ENCODE measurements at places on chromosomes 6 and 20.
A peak's percentile ranks its signal among the peaks of the same experiment; 100 is the strongest.

DNA sequence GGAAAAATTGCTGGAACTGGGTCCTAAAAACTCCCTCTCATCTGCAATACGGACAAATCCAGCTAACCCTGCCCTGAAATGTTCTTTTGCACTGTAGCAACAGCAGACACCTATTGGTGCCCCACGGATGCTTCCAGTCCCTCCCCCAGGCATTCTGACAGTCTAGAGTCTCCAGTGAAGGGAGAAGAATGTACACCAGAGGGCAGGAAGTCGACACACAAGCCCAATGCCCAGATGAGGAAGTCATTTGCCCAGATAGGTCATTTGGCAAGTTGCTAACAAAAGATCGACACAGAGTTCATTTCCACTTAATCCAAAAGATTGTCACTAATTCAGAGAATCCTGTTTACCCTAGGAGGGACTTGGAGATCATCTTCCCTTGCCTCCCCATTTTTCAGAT lies 293.0 kb upstream of the PRDM1 start:
- H3K27me3 ChIP-seq = no peaks in the 10 kb centered on the region
- H3K4me1 ChIP-seq = peaks cover 17% of the 10 kb centered on the region
- no peak overlapping the region for H3K27ac ChIP-seq
- no peaks in the 10 kb centered on the region for H3K36me3 ChIP-seq
- H3K4me3 ChIP-seq = no peak overlapping the region

- H3K4me3 ChIP-seq = no peak overlapping the region
- H3K27me3 ChIP-seq = no peaks in the 10 kb centered on the region
- H3K27ac ChIP-seq = no peak overlapping the region
Measured at GRCh38 chr6:15329197-15329671, 83.4 kb downstream of the JARID2 start.

DNA sequence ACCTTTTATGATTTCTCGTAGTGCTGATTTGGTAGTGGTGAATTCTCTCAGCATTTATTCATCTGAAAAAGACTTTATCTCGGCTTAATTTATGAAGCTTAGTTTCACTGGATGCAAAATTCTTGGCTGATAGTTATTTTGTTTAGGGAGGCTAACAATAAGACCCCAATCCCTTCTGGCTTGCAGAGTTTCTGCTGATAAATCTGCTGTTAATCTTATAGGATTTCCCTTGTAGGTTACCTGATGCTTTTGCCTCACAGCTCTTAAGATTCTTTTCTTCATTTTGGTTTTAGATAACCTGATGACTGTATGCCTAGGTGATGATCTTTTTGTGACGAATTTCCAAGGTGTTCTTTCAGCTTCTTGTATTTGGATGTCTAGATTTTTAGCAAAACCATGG lies 388.7 kb downstream of the UTRN start:
- no peak for DNase-seq
- H3K4me3 ChIP-seq = no peak overlapping the region
- peaks cover 2% of the 10 kb centered on the region for H3K4me1 ChIP-seq
- no peaks in the 10 kb centered on the region for H3K36me3 ChIP-seq

- no peaks in the 10 kb centered on the region for H3K36me3 ChIP-seq
- no peaks in the 10 kb centered on the region for H3K27me3 ChIP-seq
- no peak overlapping the region for H3K4me3 ChIP-seq
- H3K27ac ChIP-seq = no peak overlapping the region
- no peaks in the 10 kb centered on the region for H3K4me1 ChIP-seq
Measured at GRCh38 chr6:4486568-4487315, 289.5 kb upstream of the CDYL start.

- DNase-seq = no peak
- no peaks in the 10 kb centered on the region for H3K27me3 ChIP-seq
- no peak overlapping the region for H3K4me3 ChIP-seq
Measured at GRCh38 chr6:161079566-161080262, 88.1 kb downstream of the MAP3K4 start.

- no peaks in the 10 kb centered on the region for H3K4me1 ChIP-seq
- H3K27me3 ChIP-seq = no peaks in the 10 kb centered on the region
- no peak overlapping the region for H3K27ac ChIP-seq
- H3K4me3 ChIP-seq = no peak overlapping the region
- no peak for DNase-seq
Measured at GRCh38 chr6:452301-453067, 60.9 kb downstream of the IRF4 start.

DNA sequence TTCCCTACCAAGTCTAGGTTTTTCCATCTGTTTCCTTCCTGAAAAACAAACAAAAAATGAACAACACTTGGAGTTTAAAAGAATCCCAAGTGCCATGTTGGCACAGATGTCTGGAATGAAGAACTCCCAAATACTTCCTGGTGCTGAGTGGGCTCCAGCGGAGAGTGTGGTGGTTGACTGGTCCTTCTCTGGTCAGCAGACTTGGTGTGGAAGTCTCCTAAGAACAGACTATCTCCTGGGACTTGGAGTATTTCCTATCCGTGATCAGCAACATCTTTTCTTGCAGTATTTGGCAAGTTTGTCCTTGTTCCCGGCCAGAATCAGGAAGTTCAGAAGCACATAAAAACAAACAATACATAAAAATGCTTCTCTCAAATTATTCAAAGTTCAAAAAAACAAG lies 154.1 kb downstream of the MTFR2 start:
- no peak overlapping the region for H3K27ac ChIP-seq
- no peaks in the 10 kb centered on the region for H3K27me3 ChIP-seq
- no peaks in the 10 kb centered on the region for H3K36me3 ChIP-seq
- H3K4me1 ChIP-seq = no peaks in the 10 kb centered on the region
- no peak overlapping the region for H3K4me3 ChIP-seq

DNA sequence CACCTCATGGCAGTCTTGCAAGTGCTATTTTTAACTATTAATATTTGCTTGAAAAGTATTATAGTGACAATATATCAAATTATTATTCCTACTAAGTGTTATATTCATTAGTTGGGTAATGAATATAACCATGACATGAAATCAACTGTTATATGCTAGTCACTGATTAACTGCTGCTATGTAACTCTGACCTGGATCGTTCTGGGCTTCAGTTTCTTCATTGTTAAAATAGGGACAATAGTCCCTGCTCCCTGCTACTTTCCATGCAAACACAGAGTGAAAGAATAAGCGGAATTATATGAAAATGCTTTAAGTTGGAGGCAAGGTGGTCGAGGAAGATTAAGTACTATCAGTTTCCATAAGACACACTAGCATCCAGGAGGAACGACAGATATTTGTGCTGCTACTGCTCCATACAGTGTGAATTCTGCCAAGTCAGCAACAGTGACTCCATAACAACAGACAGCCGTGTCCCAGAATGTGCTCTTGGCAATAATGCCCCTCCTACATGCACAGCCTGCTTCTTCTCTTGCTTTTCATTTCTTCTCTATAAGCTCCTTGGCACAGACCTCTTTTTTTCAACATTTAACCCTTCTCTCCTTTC lies 107.2 kb downstream of the CHD6 start:
- H3K27ac ChIP-seq = no peak overlapping the region
- no peak for DNase-seq
- H3K4me1 ChIP-seq = no peaks in the 10 kb centered on the region
- no peaks in the 10 kb centered on the region for H3K27me3 ChIP-seq

DNA sequence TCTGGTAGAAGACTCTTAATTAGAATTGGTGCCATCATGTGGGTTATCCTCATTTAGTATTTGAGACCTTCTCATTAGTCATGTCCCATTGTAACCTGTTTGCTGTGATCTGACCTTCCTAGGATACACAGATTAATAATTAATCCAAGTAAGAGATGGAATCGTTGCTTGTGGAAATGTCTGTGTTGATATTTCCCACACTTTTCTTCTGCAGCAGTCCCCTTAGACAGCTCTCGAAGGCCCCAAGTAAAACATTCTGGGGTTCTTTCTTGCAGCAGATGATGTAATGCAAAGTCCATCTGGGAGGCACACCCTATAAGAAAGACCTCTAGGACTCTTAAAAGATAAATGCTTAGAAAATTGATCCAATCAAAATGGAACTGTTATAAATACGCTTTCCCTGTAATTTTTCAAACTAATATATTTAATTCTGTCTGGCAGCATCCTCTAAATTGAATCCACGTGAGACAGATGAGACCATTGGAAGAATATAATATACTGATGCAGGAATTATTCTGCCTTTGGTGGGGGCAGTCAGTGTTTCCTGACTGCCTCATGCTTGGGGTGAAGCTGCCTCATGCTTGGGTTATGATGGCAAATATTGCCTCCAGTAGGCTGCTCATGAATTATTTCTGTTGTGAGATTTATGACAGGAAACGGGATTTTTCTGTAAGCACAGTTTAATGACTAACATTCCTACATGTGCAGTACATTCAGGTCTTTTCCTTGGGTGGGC lies 54.5 kb upstream of the ARMC2 start:
- DNase-seq = no peak
- H3K4me1 ChIP-seq = peaks cover 3% of the 10 kb centered on the region
- H3K4me3 ChIP-seq = no peak overlapping the region
- no peak overlapping the region for H3K27ac ChIP-seq
- no peaks in the 10 kb centered on the region for H3K36me3 ChIP-seq
- no peaks in the 10 kb centered on the region for H3K27me3 ChIP-seq

DNA sequence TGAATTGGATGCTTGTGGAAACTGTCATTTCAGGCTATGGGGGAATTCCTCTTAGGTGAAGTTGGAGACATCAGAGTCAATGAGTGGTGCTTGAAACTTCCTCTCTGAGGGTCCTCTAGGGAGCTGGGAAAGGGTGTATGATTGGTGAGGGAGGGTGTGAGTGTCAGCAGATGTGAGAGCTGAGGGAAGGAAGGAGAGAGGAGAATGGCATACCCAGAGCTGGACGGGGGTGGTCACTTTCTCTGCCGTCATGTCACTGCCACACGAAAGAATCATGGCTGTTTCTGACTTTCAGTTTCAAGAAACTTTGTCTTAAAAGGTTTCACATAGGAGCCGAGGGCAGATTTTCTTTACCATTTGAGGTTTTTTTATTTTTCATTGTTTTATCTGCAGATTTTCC lies 50.3 kb downstream of the DEK start:
- H3K4me1 ChIP-seq = peaks cover 43% of the 10 kb centered on the region
- H3K4me3 ChIP-seq = no peak overlapping the region
- H3K27ac ChIP-seq = peak overlapping the region; percentile 86

DNA sequence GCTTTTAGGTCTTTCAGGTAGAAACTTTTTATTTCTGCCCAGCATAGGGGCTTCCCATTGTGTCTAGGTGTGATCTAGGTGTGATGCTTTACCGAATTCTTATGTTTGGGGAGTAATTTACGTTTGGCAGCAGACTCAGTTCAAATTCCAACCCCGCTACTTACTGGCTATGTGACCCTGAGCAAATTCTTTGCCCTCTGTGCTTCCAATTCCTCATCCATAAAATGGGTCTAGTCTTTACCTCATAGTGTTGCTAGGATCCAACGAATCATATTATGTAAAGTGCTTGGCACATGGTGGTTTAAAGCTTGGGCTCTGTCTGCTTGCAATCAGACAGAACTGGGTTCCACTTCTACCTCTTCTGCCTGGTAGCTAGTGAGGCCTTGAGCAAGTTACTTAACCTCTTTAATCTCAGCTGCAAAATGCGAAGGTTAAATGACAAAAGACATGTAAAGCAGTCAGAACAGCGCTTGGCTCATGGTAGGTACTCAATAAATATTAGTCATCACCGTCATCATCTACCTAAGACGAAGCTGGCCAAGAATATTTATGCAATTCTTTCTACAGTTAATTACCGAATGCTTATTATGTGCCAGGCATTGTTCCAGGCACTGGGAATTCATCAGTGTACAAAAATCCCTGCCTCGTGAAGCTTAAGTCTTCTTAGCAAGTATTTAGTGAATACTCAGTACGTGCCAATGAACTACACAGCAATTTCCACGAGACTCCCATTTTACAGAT lies 1.0 kb downstream of the NSFL1C start:
- no peaks in the 10 kb centered on the region for H3K27me3 ChIP-seq
- H3K4me1 ChIP-seq = peaks cover 39% of the 10 kb centered on the region
- no peak overlapping the region for H3K27ac ChIP-seq

- no peak overlapping the region for H3K27ac ChIP-seq
- no peaks in the 10 kb centered on the region for H3K36me3 ChIP-seq
- no peak overlapping the region for H3K4me3 ChIP-seq
- no peaks in the 10 kb centered on the region for H3K27me3 ChIP-seq
- DNase-seq = no peak
- H3K4me1 ChIP-seq = no peaks in the 10 kb centered on the region
Measured at GRCh38 chr6:148999929-149000468, 253.2 kb downstream of the UST start.

DNA sequence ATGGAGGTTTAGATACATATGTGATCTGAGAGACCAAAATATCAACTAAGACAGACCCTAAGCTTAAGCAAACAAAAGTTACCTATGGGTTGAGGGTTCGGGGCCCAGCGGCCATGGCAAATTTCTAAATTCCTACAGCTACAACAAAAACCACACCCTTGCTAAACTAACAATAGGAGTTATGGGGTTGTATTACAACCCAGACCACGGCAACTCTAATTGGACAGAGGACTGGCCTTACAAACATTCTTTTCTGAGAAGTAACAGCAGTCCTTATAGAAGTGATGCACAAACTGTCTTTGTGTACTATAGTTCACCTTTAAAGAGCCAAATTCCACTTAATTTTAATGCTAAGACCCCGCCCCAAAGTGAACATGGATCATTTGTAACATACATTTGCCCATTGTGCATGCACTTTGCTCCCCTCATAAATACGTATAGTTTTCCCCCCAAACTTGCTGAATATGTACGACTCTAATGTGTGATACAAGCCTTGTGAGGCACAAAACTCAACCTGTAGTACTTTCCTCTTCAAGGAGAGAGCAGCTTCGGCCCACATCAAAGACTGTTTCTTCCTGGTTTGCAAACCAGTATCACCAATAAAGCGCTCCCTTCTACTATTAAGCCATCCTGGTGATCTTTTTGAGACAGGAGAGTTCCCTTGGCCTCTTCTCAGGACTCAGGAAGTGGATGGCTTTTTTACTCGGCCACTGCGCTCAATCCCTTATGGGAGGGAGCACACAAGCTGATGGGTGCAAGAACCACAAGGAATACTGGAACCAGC lies 25.6 kb upstream of the MBOAT1 start:
- H3K36me3 ChIP-seq = no peaks in the 10 kb centered on the region
- H3K4me1 ChIP-seq = no peaks in the 10 kb centered on the region
- DNase-seq = no peak
- no peak overlapping the region for H3K4me3 ChIP-seq
- no peak overlapping the region for H3K27ac ChIP-seq

GRCh38 chr6:167302074-167302473 lies 11.0 kb downstream of the UNC93A start:
- DNase-seq = no peak
- H3K36me3 ChIP-seq = no peaks in the 10 kb centered on the region
- H3K27ac ChIP-seq = no peak overlapping the region
- H3K27me3 ChIP-seq = no peaks in the 10 kb centered on the region
- no peak overlapping the region for H3K4me3 ChIP-seq

DNA sequence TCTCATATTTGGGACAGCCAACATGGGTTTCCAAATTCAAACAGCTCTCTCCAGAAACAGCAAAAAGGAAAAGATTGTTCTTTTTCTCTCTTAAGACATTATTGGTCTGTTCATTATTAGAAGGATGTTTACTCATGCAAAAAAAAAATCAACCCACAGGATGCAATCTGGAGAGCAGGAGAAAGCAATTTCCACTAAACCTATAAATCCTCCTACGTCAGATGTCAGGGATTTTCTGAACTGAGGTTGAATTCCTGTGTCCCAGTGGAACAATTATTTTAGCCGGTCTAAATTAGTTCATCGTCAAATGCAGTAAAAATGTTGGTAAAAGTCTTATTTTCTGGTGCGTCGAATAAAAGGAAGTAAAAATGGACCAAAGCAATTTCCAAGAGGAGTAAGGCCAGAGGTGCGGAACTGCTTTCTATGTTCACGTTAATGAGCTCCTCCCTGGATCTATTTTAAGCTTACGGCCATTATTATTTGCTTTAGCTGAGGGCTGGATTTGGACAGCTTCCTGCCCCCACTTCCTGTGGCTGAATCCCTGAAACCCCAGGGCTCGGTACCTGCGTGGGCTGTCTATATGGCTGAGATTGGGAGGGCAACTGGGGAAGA lies at the start of gene GABRR1:
GABRR1 (minus strand) TSS at position 60 of the 612 bp plus-strand sequence; CDS start at position 24, 36 bp downstream.
- DNase-seq = no peak
- H3K27me3 ChIP-seq = no peaks in the 10 kb centered on the region
- H3K27ac ChIP-seq = no peak within 1 kb of the TSS
- H3K4me3 ChIP-seq = no peak within 1 kb of the TSS

Measured in Karpas-422 (cell line).